ENCODE measurements at places on chromosomes 2 and 18.

DNA sequence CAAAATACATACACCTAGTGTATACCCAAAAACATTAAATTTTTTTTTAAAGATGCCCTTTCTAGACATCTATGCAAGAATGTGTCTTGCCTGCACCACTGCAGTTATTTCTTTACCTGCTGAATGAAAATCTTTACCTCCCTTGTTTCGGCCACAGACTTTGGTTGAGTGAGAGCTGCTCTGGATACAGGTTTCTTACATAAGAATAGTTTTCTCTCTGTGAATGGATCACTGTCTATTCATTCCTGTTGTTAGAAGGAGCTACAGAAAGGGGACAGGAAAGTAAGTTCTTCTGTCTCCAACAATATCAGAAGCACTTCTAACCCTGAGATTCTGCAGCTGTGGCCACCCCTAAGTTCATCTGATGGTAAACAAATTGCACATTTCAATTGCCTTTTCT is 113.0 kb upstream of the CDCA7 start:
- DNase-seq: no peak

GRCh38 chr2:224807153-224807964 is 91.2 kb upstream of the CCDC195 start:
- no peak for DNase-seq

DNA sequence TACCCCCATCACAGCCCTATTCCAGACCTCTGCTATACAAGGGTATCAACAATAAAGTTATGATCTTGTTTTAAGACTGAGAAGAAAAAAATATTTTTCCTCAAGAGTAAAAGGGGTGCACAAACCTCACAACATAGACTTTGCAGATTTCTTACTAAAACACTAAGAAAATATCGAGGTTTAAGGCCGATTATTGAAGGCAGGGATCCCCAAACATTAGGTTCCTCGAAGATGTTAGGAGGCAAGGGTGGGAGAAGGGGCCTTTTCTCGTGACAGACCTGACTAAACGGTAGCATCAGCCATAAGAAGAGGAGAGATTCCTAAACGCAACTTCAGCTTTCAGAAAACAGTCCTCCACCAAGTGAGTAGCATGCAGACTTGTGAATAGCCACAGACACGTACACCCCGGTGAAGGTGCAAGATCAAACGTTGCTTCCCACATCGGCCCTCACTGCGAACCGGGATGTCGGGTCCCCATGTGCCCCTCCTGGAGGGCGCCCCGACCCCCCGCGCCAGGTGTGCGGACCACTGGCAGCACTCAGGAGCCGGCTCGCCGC is 678 bp downstream of the PIAS2 start:
- no peak for DNase-seq

- DNase-seq: no peak
Measured at GRCh38 chr2:23037596-23037995, 347.4 kb upstream of the KLHL29 start.
